ENCODE measurements at places on chromosomes 3 and 15.

- no peak for DNase-seq
Measured at GRCh38 chr15:63277893-63278456, 570 bp downstream of the APH1B start.

- no peak for DNase-seq
Measured at GRCh38 chr3:127762077-127762786, 60.1 kb downstream of the MGLL start.

DNA sequence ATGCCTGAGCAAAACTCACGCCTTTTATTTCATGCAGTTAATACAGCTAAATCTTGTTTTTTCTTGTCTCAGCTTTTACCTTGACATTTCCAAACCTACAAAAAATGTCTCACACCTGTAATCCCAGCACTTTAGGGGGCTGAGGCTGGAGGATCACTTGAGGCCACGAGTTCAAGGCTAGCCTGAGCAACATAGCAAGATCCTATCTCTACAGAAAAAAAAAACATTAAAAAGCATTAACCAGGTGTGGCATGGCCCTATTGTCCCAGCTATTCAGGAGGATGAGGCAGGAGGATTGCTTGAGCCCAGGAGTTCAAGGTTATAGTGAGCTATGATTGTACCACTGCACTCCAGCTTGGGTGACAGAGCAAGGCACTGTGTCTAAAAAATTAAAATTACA, 3.9 kb upstream of the TMEM212 start:
- DNase-seq, result no peak

DNA sequence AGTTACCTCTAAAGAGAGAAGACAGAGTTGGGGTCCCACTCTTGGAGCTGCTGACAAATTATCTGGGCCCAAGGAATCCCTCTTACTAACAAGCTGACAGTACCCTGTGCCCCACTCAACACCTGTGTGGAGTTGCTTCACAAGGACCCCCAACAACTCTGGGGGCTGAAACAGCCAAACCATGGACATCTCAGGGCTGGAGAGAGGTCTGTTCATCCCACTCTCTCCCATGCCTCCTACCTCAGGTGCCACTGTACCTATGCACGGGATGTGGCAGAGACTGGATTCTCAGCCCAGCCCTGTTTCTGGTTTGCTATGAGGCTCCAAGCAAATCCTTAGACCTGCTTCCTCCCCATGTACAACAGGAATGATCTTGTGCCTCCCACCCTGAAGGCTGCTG, 101.7 kb downstream of the ETFA start:
- DNase-seq, result no peak

- no peak for DNase-seq
Measured at GRCh38 chr15:96629511-96629910, 299.0 kb downstream of the NR2F2 start.

GRCh38 chr3:41794748-41795589, 166.9 kb downstream of the ULK4 start:
- DNase-seq, result no peak

DNA sequence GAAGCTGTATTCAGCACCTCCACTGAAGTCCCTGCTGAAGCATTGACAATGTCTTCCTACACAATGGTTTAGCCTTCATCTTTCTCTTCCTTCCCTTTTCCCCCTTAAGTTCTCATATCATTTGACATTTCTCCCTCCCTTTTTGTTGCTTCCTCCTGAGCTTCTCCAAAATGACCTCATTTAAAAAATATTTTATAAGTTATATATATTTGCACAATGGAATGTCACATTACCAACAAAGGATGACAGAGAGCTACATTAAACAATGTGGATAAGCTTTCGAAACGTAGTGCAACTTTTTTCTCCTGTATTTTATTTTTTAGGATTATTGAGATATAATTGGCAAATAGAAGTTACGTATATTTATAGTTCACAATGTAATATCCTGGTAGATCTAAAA, 13.2 kb upstream of the DLG1 start:
- DNase-seq, result no peak

DNA sequence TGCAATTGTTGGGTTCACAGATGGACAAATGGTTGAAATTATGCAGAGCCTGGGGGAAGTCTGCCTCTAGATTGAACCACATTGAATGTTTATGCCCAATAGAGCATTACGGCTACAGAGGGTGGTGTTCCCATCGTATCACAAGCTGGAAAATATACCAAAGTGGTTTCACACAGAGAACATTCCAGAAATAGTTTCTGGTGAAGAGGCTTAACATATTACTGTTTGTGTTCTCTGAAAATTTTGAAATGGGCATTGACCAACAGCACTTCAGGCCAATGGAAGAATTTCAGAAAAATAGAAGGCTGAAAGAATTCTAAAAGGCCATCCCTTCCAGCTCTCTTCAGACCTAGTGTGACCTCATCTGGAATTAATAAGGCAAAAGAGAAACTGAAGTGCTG, 203.9 kb downstream of the NEK10 start:
- DNase-seq, result no peak

- DNase-seq, result no peak
Measured at GRCh38 chr3:39965997-39966396, 156.6 kb downstream of the MYRIP start.

DNA sequence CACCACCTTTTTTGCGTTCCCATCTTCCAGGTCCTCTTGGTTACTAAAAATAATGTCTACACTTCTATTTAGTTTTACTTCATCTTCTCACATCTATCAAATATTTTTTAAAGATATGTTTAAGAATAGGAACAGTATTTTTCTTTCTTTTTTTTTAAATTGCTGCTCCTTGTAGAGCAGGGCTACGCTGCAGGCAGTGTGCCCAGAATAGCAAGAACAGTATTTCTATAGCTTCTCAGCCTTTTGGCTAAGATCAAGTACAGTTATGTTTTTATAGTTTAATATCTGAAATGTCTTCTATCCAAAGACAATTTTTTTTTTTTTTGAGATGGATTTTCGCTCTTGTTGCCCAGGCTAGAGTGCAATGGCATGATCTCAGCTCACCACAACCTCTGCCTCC, 73.0 kb downstream of the MYO9A start:
- DNase-seq, result no peak
